ENCODE measurements at places on chromosomes 2 and 18.

DNA sequence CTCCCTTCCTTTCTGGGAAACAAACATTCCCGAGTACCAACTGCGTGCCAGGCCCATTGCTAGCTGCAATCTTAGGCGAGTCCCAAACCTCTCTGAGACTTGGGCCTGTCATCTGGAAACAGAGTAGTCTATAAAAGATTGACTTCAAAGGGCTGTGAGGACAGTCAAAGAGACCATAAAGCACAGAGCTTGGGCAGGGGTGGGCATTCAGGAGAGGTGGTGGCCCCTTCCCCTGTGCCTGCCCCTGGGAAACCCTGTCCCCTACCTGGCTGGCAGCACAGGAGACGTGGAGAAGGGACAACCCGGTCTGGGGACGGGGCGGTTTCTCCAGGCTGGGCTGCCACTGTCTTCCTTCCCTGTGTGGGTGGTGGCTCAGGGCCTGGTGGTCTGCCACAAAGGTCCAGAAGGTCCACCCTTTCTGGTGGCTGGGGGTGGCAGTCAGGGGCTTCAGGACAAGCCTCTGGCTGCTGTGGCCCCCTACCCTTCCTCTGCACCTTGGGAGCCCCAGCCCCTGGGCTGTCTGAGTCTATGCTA, 33.9 kb upstream of the FOSL2 start:
- DNase-seq = no peak

- DNase-seq = no peak
Measured at GRCh38 chr18:36527051-36527450, 229.5 kb downstream of the FHOD3 start.

- DNase-seq = no peak
Measured at GRCh38 chr2:26387189-26387588, 14.5 kb upstream of the DRC1 start.

- no peak for DNase-seq
Measured at GRCh38 chr2:123518367-123518766, 506.7 kb upstream of the CNTNAP5 start.
